SK-MEL-5 (cell line): ENCODE measurements at places on chromosomes 12 and 14. TPM values are rescaled to one million over a fixed set of nuclear protein-coding genes. Genes with fewer than 3 reads are reported as not detected.

NFE2 gene
- total RNA-seq, result 0.32 TPM in 1 of 2 replicates, not detected in the other

KRT79 gene
- not detected in 2 replicates for total RNA-seq

SLC6A15 gene
- total RNA-seq, result 101 and 103 TPM in 2 replicates

FIGNL2 gene
- 0.21 and 0.24 TPM in 2 replicates for total RNA-seq

GSKIP gene
- total RNA-seq, result 30.6 and 31.8 TPM in 2 replicates

IL31 gene
- total RNA-seq, result not detected in 2 replicates
